ENCODE measurements at places on chromosomes 12 and 14.

- no peak for DNase-seq
Observed at GRCh38 chr12:38162708-38163441, 153.7 kb upstream of the ALG10B start.

DNA sequence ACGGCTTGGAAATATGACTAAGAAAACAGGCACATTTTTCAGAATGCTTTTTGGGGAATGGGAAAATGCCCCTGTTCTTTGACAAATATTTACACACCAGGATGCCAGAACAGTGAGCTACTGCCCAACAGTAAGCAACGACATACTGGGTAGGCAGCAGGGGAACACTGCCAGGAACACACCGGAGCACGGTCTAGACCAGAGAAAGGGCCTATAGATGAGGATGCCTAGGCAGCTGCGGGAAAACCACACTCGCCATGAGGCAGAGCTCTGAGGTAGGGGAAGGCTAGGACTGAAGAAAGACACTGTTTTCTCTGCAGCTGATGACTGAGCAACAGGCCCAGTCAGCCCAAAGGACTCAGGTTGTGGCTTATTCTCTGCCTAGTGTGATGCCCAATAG is 45.9 kb upstream of the COL2A1 start:
- DNase-seq: no peak

GRCh38 chr12:1793426-1794210 is 26.7 kb upstream of the LRTM2 start:
- DNase-seq: no peak

DNA sequence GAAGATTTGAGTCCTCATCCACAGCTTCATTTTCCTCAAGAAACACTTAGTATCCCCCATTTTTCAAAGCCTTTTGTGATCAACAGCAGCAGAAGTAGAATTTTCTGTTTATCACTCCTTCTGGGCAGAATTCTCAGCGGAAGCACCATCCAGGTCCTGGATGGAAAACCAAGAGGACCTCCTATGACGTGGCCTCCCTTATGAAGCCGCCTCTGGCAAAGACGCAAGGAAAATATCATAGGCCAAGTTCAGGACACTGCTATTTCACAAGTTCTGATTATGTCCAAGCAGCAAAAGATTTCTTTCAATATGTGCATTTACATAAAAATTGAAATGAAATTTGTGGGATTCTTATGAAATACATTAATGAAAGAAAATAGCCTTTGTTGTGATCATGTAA is 315.0 kb downstream of the SEC23A start:
- no peak for DNase-seq

DNA sequence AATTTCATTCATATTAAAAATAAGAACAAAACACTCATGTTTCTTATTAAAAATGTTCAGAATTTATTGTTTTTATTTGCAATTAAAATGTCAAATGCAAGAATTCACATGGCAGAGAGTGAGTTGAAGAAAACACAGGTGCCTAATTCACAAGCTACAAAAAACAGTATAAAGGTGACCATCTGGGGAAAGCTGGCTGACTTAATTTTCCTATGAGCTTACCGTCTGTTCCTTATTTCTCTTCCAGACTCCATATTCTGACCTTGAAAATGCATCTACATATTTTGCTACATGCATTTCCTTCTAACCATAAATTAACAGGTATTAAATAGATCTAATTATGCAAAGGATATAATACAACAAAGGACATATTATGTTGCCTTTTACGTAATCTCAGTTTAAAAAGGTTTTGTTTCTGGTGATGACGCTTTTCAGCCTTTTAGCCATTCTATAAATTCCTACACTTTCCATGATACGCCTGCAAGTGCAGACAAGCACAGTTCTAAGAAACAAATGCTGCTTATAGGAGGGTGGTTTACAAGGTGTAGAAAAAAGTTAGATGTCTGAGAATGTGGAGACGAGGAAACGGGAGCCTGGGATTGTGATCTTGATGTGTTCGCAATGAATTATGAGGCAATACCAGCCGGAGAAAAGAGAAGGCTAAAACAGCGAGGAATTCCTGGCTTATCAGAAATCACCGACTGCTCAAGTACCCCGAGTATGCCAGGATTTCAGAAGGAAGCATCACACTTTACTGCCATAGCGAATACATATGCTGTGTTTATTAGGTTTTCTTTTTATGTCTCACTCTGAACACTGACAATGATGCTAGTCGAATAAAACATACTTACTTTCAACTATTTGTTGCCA is 24.6 kb downstream of the LIN7A start:
- no peak for DNase-seq

DNA sequence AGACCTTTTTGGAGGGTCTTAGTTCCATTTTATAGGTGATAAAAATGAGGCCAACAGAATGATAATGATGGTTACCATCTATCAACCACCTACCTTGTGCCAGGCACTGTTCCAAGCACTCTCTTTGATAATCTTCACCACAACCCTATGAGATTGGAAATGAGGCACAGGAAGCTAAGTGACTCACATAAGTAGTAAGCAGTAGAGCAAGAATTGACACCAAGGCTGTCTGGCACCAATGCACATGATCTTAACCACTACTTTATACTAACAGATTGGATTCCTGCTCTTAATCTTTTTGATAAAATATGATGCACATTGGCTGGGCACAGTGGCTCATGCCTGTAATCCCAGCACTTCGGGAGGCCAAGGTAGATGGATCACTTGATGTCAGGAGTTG is 91.4 kb downstream of the DRAM1 start:
- no peak for DNase-seq

GRCh38 chr14:44639781-44640385 is 132.8 kb upstream of the FSCB start:
- no peak for DNase-seq
